ENCODE measurements at places on chromosomes 3 and 15.

DNA sequence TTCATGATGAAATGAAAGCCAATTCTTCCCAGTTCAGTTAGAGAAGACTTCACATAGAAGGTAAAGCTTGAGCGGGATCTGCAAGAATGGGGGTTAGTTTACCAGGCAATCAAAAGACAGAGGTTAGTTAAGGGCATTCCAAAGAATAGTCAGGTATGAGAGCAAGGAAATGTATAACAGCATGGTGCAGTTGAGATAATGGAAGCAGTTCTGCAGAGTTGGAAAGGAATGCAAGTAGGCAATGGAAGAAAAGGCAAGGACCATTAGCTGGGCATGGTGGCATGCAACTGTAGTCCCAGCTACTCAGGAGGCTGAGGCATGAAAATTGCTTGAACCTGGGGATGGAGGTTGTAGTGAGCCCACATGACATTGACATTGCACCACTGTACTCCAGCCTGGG is 55.0 kb downstream of the LSAMP start:
- no peak for DNase-seq

DNA sequence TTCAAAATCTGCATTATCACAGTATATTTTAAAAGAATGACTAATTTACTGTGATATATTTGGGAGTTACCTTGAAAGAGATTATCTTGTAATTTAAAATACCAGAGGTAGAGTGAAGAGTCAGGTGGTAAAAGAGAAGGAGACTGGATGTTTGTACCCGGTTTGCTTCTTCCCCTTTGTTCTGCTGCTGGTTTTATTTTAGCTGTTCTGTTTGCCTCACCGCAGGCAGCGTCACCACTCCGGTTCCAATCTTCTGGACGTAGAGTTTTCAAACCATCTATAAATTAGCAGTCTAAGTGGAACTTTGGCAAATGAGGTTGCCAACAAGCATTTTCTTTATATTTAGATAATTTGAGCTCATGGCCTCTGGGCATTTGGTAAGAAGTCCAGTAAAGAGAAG is 38.2 kb downstream of the PPARG start:
- no peak for DNase-seq

GRCh38 chr15:80437334-80437891 is 33.2 kb downstream of the ARNT2 start:
- DNase-seq = no peak

DNA sequence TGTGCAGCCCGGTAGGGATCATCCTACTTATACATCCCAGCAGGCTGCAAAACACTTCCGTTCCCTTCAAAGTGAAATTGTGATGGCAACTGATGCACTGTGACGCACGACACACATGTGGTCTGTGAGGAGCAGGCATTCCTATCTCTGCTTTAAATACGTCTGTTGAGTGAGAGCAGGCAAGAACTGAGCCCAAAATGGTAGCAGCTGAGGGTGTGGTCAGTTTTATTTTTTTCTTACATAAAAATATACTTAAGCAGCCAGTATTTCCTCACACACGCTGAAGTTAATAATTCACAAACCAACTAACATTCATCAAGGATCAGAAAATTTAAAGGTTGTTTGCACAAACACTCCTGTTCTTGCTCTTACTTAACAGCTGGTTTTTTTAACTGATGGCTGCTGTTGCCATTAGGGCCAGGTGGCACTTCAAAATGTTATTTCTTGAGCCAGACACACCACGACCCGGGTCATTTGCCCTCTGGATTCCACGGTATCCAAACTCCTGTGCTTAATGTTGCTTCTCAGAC is 23.9 kb downstream of the LRIG1 start:
- no peak for DNase-seq

- DNase-seq = no peak
Observed at GRCh38 chr15:39643727-39644126, 62.8 kb downstream of the THBS1 start.

GRCh38 chr15:70875001-70875782 is 17.0 kb downstream of the THAP10 start:
- DNase-seq = no peak

GRCh38 chr3:157248590-157249422 is 88.9 kb upstream of the CCNL1 start:
- DNase-seq = no peak

DNA sequence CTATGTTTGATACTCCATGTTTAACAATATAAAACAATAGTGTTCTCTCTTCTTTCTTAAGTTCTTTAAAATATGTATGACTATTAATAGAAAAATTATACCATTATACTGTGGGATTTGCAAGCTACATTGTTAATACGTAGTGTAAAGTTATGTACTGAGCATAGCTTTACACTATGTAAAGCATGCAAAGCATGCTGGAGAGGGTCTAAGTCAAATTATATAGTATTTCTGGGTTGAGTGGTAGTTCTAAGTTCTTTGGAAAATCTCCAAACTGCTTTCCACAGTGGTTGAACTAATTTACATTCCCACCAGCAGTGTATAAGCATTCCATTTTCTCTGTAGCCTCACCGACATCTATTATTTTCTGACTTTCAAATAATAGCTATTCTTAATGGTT is 253.0 kb downstream of the RAP2B start:
- no peak for DNase-seq

DNA sequence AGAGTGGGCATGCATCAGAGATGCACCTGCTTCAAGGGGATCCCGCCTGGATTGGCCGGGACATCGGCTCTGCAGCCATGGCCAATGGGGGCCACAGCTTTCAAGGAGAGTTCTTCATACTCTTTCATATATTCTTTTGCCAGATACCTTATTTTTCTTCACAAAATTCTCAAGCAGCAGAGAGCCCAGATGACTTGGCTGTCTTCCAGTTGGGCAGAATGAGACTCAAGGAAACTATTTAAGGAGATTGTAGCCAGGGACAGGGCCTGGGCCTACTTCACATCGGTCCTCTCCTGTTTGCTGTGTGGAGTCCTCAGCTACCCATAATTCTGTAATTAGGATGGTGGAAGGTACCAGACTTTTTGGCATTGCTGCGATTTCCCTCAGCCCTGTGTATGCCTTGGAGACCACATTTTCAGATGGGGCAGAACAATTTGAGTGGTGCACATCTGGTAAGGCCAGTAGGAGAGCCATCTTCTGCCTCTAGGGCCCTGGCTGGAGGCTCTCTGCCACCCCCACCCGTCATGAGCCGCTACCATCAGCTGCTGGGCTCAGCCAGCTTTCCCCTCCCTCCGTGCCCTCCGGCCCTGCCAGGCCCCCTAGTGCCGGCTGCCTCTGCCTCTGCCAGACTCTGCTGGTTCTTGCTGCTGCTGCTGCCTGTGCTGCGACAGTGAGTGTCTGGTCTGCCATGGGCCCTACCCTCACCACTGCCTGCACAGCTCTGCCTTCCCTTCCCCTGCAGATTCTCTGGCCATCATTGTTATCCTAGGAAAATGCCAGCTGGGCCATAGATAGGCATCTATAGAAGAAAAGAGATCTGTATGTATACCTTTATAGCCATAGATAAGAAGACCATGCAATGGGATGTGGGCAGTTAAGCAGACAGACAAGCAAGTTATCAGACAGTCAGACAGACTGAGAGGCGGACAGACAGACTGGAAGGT is 6.7 kb downstream of the PLIN1 start:
- DNase-seq = no peak

DNA sequence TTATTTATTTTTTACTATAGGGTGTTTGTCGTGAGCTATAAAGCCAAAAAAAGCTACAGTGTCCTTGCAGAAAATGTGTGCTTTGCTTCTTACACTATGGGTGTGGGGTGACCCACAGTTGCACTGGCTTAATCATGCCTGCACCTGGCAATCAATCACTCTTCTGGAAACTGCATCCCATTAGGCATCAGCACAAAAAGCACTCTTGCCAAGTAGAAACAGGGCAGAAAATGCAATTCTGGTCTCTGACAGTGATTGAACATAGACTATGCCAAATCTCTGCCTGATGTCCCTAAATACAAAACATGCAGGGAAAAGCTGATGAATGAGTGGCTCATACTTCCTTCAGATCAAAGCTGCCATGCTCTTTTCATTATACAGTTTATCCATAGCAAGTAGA is 30.4 kb upstream of the PLAAT1 start:
- no peak for DNase-seq

GRCh38 chr15:26838742-26839460 is 28.0 kb upstream of the GABRA5 start:
- no peak for DNase-seq

- DNase-seq = no peak
Observed at GRCh38 chr3:142117056-142117851, 32.1 kb downstream of the TFDP2 start.

GRCh38 chr3:140584549-140584948 is 93.3 kb upstream of the TRIM42 start:
- DNase-seq = no peak

DNA sequence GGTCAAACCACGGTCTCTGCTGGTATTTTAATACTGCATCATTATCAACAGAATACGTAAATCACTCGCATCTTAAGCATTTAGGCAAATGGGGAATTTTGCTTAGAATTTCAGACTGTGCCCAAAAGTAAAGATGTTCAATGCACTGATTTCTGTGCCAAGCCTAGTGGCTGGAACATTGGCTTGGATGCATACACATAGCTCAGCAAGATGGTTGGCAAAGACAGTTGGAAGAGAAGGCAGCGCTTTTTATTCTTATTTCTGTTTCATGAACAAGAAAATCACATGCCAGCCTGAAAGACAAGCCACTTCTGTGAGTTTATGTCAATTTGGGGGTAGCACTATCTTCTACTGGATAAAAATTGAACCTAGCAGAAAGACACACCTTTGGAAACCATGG is 15.1 kb downstream of the MECOM start:
- DNase-seq = no peak

DNA sequence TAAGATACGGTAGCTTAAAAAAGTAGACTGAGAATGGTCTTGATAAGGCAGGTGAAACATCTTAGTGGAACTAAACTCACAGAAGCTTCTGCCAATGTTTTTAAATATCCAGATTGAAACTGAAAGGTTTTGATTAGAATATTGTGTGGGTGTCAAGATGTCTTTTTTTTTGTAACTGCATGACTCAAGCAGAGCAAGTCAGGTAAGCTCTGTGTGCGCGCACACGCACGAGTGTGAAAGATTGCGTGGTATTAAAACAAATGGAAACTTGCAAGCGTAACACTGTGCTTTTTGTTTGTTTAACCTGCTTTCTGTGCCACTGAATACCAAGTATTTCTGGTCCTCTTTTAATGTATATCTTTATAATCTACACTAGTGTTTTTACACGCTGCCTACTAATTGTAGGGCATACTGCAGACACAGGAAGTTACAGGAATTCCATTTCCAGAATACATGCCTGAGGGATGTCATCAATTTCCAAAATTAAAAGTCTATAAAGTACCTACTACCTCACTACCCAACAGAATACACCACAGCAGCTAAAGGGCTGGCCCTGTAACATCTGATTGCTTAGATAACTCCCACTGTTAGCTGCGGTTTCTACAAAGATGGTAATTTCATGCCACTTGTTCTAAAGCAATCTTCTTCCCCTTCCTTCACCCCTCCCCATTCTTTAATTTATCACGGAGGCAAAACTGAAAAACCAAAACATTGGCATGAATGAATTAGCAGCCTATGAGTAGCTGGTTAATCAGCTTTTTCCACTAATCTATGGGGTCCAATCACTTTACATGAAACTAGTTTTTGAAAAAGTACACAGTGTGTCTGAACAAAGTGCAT is 472.8 kb downstream of the SHQ1 start:
- no peak for DNase-seq

- DNase-seq = no peak
Observed at GRCh38 chr3:37530047-37530697, 331.5 kb upstream of the CTDSPL start.

DNA sequence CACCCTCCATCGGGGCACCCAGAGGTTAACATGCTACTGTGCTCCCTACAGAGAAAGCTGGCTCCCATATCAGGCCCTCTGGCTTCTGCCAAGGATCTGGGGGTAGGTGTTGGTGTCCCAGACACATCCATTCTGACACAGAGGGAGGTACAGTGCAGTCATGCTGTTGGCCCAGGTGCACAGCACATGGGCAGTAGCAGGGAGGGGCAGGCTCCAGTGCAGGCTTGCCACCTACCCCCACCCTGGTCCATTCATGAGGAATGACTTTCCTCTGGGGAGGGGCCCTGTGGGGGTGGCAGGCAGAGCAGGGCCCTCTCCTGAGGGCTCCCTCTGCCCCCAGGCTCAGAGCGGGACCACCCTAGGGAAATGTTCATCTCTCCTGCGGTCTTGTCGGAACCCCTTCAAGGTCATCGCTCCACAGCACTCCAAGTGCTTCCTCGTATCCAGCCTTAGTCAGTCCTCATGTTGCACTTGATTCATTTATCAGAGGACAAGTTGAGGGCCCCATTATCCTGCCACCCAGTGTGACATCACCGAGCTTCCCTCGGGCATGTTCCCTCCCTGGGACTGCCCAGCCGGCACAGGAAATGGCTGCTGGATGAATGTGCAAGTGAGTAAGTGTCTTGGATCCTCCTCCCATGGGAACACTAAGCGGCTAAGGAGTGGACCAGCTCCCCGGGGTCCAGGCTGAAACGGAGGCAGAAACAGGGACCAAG is 10.0 kb downstream of the DUSP7 start:
- no peak for DNase-seq

DNA sequence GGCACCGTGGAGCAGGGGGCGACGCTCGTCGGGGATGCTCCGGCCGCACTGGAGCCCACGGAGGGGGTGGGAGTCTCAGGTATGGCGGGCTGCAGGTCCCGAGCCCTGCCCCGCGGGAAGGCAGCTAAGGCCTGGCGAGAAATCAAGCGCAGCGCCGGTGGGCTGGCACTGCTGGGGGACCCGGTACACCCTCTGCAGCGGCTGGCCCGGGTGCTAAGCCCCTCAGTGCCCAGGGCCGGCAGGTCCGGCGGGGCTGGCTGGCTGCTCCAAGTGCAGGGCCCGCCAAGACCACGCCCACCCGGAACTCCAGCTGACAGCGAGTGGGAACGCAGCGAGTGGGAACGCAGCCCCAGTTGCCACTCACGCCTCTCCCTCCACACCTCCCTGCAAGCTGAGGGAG is 676.4 kb downstream of the SI start:
- DNase-seq = no peak

DNA sequence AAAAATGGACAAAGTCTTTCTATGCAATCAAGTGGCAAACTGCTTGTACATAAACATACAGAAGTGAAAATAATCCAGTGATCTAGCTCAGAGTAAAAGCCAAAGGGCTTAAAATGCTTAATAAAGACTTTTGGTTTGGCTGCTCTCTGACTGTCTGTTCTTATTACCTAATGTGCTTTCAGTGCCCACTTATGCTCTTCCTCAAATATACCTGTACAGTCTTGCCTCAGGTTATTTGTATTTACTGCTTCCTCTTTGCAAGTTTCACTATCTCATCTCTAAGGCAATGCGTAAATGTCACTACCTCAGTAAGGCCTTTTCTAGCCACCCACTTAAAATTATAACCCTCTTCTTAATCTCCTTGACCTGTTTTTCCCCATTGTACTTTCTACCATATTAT is 171.8 kb downstream of the EPHA6 start:
- no peak for DNase-seq

DNA sequence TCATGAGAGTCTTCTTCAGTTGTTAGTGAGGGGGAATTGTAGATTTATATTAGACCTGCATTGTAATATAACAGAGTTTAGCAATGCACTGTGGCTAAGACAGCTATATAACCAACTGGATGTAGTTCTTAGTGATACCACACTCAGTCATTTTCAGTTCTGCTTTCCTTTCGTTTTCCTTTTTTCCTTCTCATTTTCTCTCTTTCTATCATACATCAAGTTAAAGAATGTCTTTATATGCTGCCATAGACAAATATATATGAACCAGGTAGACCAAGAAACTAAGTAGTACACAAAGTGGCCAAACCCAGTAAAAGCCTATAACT is 43.7 kb upstream of the CD47 start:
- DNase-seq = no peak
